ENCODE measurements at places on chromosomes 6 and 20. TPM values are rescaled to one million over a fixed set of nuclear protein-coding genes. Genes with fewer than 3 reads are reported as not detected.

DNA sequence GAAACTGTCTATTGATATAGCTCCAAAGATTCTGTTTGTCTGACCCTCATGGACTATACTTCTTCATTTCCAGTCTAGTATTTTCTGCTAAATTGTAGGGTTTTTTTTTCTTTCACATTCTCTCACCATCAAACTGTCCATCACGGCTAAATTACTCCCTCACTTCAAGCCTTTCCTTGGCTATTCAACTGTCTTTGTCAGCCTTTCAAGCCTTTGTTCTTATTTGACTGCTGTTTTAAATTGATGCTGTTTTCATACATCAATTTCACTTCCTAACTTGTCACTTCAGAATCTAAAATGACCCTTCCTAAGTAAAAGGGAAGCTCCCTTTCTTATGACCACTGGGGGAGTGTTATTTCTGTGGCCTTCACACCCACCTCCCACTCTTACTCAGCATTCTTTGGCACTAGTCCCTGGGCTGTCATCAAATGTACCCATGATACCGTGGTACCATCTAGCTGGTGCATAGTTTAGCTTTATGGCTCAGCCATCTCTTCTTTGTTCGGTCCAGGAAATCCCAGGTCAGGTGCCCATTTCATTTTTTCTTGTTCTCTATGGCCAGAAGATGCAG is 8.6 kb downstream of the GJA1 start:
- no peak for DNase-seq

DNA sequence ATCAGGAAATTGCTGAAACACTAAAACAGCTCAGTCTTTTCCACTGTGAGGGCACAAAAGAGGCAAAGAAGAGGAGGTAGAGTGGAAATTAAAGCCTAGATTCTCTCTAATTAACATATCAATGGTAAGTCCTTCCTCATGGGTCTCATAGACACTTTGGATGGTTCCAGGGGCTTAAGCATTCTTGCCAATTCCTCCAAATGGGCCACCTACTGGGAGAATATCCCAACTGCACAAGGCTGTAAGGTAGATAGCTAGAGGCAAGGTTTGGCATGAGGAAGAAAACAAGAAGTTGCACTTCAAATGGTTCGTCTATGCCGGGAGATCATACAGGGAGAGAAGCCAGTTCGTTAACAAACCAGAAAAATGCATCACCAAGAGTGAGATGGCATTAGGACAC is 107.6 kb upstream of the KHDRBS2 start:
- no peak for DNase-seq

GRCh38 chr6:54787825-54788224 is 58.7 kb upstream of the FAM83B start:
- DNase-seq, result no peak

DNA sequence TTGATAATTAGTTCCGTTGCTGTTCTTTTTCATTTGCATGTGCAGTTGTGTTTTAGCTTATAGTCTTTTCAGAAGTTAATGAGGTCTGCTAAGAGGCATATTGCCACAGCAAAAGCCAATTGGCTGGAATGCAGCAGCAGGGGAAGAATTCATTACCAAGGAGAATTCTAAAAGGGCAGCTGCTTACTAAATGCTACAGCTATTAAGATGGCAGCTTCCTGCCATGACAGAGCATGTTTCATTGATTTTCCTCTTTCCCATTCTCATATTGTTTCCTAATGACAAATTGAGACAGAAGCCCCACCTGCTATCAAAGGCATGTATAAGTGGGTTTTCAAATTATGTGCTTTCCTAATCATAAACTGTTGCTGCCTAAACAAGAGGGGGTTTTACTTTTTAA is 66.6 kb downstream of the CLVS2 start:
- no peak for DNase-seq

The MYB gene
- total RNA-seq, result 19.7 TPM

- no peak for DNase-seq
Observed at GRCh38 chr20:64188091-64188490, 23.8 kb downstream of the MYT1 start.

The PRSS35 gene
- total RNA-seq, result not detected

- DNase-seq, result no peak
Observed at GRCh38 chr6:26411751-26412150, 9.7 kb downstream of the BTN3A1 start.

Measured in activated CD4-positive, alpha-beta memory T cell treated with anti-CD3 and anti-CD28 coated beads for 36 hours (primary cell).